ENCODE measurements at places on chromosomes 1 and 21.

DNA sequence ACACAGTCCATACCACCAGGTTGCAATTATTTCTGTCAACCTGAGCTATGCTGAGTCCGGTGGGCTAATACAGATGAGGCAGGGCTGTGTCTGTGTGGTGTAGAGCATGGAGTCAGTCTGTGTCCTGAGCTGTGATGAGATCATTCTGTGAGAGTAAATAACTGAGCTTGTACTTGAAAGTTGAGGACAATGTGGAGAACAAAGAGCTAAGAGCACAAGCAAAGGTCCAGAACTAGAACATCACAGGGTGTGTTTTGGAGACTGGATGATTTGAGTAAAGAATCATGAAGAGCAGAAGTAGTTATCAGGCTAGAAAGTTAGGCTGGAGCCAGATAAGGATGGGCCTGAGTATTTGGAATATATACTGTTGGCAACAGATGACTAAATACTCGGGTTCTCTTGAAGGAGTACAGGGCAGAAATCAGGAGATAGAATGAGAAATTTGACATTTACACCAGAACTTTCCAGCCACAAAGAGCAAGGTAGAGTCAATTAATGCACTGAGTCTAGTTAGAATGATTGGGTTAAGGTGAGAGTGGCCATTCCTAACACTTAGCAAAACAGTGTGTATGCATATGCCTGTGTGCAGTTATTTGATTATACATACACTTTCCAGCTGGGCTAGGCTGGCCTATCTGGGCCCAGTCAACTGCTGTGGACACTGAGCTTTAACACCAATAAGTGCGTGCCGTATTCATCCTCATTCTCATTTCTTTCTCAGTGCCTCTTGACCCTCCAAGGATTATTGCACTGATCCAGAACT, 48.8 kb downstream of the LEPR start:
- no peak for DNase-seq

DNA sequence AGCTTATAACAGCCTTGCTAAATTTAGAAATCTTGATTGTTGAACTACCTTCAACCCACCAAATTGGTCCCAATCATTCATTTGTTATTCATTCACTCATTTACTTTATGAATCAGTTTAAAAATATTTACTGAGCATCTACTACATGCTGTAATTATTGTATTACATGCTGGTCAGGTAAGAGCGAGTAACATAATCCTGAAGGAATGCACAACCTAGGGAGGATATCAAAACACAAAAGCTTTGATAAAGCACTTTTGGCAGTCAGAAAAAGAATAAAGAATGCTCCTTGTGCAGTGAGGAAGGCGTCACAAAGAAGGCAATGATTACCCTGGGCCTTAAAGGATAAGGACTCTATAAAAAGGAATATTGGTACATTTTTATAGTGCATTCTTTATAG, 518.9 kb upstream of the NR5A2 start:
- no peak for DNase-seq

- DNase-seq: no peak
Measured at GRCh38 chr1:57986432-57986831, 560.1 kb downstream of the OMA1 start.

- no peak for DNase-seq
Measured at GRCh38 chr1:56547977-56548376, 31.4 kb downstream of the PLPP3 start.

- no peak for DNase-seq
Measured at GRCh38 chr21:40839521-40839920, 7.4 kb downstream of the DSCAM start.

GRCh38 chr1:173023343-173023742, 27.4 kb downstream of the TNFSF18 start:
- DNase-seq: no peak

GRCh38 chr21:36297938-36298572, 21.9 kb upstream of the MORC3 start:
- DNase-seq: peak; percentile 64

GRCh38 chr1:245990315-245991022, 516.6 kb downstream of the SMYD3 start:
- DNase-seq: no peak

GRCh38 chr1:18409609-18410237, 71.0 kb upstream of the KLHDC7A start:
- no peak for DNase-seq

GRCh38 chr1:169529068-169529642, 43.4 kb upstream of the SLC19A2 start:
- DNase-seq: no peak

- DNase-seq: no peak
Measured at GRCh38 chr1:205350691-205351141, 6.0 kb downstream of the KLHDC8A start.

- DNase-seq: no peak
Measured at GRCh38 chr21:45574691-45575090, 32.5 kb upstream of the SLC19A1 start.

GRCh38 chr1:155174324-155175280, 953 bp downstream of the TRIM46 start:
- DNase-seq: peak; percentile 52

DNA sequence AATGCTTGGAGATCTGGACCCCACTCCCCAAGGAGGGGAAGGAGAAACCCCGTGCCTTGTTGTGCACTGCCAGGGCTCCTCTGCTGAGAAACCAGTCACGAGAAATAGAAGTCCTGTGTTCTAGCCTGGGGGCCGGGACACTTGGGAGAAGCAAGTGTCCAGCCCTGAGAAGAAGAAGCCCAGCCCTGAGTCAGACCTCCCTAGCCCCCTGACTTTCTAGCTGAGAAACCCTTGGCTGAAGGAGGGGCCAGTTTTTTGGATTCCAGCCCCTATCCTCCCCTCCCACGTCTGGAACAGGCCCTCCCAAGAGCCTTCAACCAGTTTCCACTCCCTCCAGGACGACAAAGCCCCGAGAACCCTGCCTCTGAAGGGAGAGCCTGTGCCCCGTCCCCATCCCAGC, 100.5 kb downstream of the NAV1 start:
- no peak for DNase-seq

- DNase-seq: no peak
Measured at GRCh38 chr1:100188617-100189016, 10.6 kb upstream of the LRRC39 start.

DNA sequence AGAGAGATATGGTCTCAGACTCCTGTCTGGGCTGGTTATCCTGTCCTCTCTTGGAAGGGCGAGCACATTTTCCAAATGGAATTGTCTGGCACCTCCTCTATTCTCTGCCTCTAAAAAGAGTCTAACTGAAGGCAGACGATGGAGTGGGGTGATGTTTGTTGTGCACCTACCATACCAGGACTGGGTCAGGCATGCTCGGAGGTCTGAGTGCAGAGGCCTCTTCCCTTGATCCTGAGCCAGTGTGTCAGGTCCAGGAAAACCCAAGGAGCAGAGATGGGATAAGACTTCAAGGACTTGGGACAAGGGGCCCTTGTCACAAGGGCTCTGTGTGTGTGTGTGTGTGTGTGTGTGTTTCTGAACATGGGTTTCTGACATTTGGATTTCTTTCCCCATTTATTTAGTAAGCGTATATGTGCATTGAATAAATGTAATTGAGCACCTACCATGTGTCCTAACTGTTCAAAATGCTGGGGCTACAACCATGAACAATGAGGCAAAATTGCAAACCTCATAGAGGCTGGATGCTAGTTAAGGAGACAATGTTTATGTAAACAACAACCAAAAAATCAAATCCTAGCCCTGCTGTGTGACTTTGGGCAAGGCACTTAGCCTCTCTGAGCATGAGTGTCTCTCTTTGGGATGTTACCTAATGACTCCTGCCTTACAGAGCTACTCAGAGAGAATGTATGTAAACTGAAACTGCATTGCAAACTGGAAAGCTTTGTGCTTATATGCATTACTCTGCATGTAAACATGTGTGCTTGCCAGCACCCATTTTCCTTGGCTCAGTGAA, 276.3 kb downstream of the FOXD2 start:
- no peak for DNase-seq

DNA sequence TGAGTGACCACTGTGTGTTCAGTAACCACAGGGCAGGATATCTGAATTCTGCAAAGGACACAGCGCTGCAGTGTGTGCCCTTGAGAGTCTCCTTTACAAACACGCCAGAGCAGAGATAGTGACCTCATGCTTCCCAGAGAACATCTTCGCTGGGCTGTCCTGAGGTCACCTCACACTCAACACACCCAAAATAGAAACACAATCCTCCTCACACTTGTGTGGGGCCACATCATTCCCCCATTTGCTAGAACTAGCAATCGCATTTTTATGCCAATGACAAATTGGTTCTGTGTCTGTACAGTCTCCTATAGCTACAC, 140.1 kb upstream of the NRIP1 start:
- no peak for DNase-seq

GRCh38 chr1:42891465-42892138, 45.2 kb downstream of the ZNF691 start:
- no peak for DNase-seq

- no peak for DNase-seq
Measured at GRCh38 chr1:207698822-207699483, 52.9 kb upstream of the CD46 start.

- no peak for DNase-seq
Measured at GRCh38 chr1:25794325-25794724, 5.7 kb upstream of the SELENON start.

DNA sequence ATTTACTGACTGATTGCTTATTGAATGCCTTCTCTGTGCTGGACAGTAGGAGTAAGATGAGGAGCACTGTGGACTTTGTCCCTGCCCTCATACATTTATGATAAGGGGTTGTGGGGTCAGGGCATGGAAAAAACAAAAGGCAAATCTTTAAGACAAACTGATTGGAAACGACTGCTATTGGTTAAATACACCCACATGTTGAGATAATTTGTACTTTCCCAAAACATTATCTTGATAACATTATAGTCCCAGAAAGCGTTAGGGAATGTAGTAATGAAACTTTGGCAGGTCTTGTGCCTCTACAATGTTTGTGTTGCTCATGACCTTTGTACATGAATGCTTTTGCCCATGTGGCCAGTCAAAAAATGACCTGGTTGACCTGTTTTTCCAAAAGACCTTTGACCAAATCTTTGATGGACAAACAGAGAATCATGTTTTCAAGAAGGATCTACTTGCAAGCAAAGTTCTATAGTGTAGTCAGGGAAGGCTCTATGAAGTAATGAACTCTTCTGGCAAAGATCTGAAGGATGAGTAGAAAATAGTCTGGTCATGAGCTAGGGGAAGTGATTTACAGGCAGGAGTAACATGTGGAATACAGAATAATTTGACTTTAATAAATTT, 50.9 kb downstream of the LEPR start:
- DNase-seq: no peak

DNA sequence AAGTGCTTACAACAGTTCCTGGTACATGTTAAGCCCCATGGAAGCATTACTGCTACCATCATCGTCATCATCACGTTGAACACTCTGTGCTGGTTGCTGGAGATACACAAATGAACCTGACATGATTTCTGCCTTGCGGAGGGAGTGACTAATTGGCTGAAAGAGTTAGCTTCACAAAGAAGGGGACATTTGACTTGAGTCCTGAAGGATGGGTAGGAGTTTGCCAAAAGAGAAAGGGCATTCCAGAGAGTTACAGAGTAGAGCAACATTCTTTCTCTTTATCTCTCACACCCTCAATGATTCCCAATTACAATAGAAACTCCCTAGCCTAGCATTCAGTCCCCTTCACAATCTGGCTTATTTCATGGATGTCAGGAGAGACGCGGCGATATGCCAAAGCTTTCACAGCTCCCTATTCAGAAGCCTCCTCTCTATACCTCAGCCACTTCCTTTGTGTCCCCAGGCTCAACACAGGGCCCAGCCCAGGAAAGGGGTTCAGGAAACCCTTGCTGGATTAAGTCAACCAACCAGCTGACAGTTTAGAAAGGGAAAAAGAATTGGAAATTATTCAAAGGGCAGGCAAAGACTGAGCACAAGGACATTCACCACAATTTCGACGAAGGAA, 38.0 kb downstream of the SLC1A7 start:
- DNase-seq: no peak

DNA sequence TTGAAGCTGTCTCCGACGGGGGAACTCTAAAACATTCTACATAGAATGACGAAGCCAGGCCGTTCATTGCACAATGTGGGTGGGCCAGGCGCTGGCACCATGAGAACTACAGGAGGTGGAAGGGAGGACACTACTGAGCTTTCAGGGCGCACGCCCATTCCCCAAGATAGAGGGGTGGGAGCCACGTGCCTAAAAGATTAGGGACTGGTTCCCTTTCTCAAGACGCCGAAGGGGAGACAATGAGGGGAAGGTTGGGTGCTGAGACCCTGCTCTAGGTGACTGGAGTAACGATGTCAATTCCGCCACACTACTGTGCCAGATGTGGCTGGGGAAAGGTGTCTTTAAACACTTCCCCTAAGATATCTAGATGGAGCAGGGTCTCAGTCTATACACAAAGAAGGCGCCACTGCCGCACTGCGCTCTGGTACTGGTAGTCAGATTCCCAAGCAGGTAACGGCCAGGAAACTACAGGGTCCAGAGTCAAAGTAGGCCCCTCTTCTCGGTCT, 782 bp downstream of the CSDE1 start:
- DNase-seq: no peak

DNA sequence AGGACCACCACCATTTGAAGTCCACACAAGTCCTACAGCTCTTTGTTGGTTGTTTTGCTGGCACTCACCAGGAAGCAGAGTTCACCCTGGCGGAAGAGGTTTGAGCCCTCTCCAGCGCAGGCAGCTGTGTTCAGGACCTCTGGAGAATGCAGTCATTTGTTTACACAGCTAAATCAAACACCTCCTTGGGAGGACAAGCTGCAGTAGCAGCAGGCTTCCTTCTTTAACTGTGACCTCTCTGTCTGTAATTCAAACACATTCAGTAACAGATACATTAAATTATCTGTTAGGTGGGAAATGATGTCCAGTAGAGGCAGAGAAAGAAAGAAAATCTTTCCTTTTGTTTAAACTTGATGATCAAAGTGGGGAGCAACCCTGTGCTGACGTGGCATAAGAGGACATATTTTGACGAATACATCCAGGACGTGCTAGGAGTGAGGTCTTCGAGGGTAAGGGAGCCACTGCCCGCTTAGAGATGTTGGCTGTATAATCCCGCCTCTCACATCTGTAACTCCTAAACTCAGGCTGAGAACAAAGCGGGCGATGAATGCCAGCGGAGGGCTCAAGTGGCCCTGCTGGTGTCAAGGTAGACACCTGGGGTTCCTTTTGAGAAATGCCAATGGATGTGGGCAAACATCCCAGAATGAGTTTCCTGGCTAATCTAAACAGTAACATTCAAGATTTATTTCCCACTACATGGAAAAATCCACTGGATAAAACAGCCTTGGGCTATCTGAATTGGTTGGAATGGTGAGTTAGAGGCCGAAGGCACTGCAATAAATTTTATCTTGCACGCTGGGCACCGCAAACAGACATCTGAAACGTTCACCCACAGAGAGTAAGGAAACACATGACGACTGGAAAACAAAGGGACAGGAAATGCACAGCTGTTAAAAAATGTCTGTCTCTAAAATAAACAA, 51.7 kb downstream of the ABCA4 start:
- no peak for DNase-seq

- DNase-seq: no peak
Measured at GRCh38 chr1:179120736-179121135, 38.9 kb downstream of the TOR3A start.

DNA sequence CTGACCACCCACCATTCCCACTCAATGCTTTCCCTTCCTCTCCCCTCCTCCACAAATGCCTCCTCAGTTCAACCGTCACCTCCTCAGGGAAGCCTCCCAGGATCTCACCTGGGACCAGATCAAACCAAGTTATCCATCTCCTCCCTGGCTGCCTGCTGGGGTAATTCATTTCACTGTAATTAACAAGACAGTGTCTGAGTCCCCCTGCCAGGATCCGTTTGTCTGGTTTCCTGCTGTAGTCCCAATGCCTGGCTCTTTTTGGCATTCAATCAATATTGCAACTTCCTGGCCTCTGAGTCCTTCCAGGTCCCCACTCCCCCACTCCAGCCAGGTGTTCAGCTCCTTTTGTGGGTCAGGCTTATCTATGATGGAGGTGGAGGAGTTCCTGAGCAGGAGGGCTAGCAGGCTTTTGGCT, 687.7 kb downstream of the PTPRU start:
- no peak for DNase-seq

Measured in T-helper 22 cell (primary cell).